Activated naive CD4-positive, alpha-beta T cell (primary cell): ENCODE measurements at places on chromosomes 1 and 21.

- DNase-seq: no peak
Measured at GRCh38 chr1:224447251-224447650, 12.7 kb upstream of the WDR26 start.

GRCh38 chr1:89780721-89781120, 40.1 kb upstream of the LRRC8D start:
- no peak for DNase-seq

DNA sequence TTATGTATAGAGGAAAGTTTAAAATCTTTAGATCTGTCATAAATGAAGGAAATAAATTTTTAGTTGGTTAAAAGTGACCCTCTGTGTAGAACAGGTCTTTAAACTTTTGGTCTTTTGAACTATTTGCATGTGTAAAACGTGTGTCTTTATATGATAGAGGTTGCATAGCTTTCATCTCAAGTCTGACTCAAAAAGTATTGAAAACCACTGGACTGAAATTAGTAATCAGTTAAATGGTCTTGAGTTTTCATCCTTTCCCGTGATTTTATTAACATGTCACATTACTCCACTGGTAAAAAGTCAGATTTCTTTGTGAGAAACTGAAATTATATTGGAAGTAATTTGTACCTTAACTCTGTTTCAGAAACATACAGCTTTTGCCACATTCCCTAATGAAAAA, 1.8 kb downstream of the RNPC3 start:
- no peak for DNase-seq

GRCh38 chr1:203439131-203439730, 36.4 kb upstream of the PRELP start:
- DNase-seq: no peak

DNA sequence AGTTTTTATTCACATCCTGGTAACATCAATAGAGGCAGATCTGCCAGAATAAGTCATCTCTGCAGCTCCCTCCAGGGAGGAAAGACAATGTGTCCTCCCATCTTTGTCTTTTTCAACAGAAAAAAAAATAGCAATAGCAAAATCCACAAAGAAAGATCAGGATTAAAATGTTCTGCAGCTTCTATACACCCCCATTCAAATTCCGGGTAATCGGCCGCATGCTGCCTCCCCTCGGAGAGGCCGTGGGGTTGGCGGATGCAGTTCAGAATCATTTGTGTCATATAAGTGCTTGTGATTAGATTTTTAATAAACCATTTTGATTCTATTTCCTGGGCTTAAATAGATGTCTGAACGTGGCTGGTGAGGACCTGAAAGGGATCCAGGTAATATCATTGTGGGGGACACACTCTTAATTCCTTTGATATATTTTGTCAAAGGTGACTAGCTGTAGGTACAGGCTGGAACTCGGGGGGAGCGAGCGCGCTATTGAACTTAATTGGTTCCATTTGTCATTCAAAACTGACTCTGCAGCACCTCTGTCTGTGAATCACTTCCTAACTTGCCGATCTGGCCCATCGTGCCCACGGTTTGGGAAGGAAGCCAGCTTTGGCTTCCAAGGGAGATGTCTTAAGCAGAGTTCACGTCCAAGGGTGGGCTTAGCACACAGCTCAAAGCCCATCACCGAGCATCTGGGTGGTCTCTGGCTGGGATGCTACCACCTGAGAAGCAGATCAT, 85.6 kb upstream of the ARHGEF16 start:
- no peak for DNase-seq

- DNase-seq: no peak
Measured at GRCh38 chr1:80365359-80366021, 1359.0 kb upstream of the ADGRL4 start.

GRCh38 chr1:100134872-100135271, 1.9 kb downstream of the TRMT13 start:
- no peak for DNase-seq

DNA sequence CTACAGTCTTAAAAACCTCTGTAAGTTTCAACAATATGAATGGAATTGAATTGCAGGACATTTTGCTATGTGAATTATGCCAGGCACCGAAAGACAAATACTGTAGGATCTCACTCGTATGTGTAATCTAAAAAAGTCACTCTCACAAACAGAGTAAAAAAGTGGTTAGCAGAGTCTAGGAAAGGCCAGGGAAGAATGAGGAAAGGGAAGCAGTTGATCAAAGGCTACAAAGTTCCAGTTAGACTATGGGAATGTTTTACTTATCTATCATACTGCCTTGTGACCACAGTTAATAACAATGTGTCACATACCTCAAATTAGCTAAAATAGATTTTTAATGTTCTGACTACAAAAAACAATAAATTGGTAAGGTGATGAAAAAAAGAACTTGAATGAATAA, 565.4 kb upstream of the BRINP3 start:
- DNase-seq: no peak

DNA sequence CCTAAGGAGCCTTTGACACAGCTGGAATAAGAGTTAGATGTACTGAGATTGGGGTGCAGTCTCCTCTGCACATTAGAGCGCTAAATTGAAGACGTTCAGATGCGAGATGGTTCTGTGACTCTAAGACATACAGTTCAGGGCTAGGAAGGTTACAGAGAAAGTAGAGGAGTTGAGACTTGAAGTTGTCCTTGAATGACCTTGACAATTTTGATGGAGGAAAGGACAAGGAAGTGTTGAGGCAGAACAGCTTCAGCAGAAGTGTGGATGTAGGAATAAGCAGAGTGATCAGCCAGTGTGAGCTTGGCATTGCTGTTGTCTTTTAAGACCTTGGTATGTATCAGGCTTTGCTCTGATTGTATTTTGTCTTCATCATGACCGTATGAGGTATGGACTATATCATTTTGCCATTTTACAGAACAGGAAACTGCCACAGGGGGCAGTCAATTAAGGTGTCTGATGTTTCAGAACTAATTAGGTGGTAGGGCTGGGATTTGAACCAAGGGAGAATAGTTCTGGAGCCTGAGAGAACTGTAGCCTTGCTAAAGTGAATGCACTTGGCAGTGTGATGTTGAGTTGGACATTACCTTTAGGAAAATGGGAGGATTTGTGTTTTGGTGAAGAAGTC, 9.2 kb downstream of the TTF2 start:
- no peak for DNase-seq

DNA sequence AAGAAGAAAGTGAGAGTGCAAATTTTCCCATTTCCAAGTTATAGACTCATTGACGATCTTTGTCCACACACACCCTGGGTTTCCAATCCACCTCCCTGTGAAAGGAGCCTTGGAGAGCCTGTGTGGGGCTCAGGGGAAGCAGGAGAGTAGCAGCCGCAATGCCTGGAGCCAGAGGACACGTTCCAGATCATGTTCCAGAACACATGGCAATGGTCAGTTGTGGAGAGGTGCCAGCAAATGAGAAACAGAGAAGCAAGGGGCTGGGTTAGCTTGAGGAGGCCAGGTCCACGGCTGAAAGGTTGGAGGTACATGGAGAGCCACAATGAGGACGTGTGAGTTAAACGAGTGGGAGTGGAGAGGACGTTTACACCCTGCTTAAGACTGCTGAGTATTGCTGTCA, 33.0 kb upstream of the SIPA1L2 start:
- DNase-seq: no peak

GRCh38 chr1:240691909-240692705, 80.2 kb upstream of the GREM2 start:
- no peak for DNase-seq

DNA sequence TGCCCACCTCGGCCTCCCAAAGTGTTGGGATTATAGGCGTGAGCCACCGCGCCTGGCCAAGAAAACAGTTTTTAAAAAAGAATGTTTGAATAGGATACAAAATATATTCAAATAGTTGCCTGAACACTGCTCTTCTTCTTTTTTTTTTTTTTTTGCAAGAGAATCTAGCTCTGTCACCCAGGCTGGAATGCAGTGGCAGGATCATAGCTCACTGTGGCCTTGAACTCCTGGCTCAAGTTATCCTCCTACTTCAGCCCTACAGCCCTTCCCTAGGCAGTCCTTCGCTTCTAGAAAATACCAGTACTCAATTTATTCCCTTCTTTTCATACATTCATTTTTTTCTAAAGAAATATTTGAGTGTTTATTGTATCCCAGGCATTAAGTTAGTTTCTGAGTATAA, 67.9 kb downstream of the OSBPL9 start:
- no peak for DNase-seq

DNA sequence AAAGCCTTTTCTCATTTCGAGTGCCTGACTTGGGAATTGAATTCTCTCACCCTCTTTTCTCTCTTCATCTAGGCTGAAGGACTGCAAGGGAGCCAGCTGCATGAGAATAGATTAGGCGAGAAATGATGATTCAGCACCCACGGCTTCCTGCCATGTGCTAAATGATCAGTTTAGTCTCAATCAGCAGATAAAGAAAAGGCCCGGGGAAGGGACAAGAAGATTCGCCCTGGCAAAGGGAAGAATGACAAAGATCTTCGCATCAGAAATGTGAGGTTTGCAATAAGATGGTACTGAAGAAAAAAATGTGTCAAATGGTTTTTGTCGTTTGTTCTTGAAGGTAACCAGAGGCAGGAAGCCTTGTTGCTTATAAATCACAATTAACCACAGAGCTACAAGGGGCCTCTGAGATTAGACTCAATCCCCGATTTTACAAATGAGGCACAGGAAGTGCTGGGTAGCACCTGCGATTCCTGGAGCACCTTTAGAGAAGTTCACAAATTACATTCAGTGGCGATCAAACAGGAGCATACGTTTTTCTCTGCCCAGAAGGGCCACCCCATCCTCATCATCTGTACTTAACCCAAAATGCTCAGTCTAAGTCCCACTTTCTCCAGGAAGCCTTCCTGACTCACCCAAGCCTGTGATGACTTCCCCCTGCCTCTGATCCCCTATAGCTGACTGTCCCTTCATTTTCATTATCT, 183.4 kb downstream of the ZNF281 start:
- no peak for DNase-seq
